ENCODE measurements at places on chromosomes 11 and 22. TPM values are rescaled to one million over a fixed set of nuclear protein-coding genes. Genes with fewer than 3 reads are reported as not detected.

Gene JAM3
- 102 TPM for total RNA-seq

Gene ELF5
- not detected for total RNA-seq

Gene TRIM51
- not detected for total RNA-seq

Gene TFIP11
- 43.2 TPM for total RNA-seq

Gene MFNG
- not detected for total RNA-seq

Gene TMEM126A
- 87.2 TPM for total RNA-seq

Gene NCAPH2
- 36.4 TPM for total RNA-seq

Gene MRGPRF
- total RNA-seq, result 6.3 TPM

Gene KCNJ1
- not detected for total RNA-seq

Gene TSPAN18
- 0.36 TPM for total RNA-seq

Gene BAIAP2L2
- 0.28 TPM for total RNA-seq

Gene KCNQ1
- not detected for total RNA-seq

Gene LARGE2
- not detected for total RNA-seq

Gene SHANK2
- 1.6 TPM for total RNA-seq

Gene CFAP68
- total RNA-seq, result 10.2 TPM

Gene PHETA2
- 6.1 TPM for total RNA-seq

Gene FOLR1
- not detected for total RNA-seq

Gene OR5P2
- 0.28 TPM for total RNA-seq

Gene MS4A7
- not detected for total RNA-seq

Gene KCNJ5
- not detected for total RNA-seq

Gene PRR33
- total RNA-seq, result not detected

Gene RGL4
- total RNA-seq, result not detected

Gene GGTLC2
- not detected for total RNA-seq

Gene CCT8L2
- not detected for total RNA-seq

Gene PLEKHB1
- total RNA-seq, result 0.36 TPM

Gene OR8G1
- total RNA-seq, result not detected

Gene BEST1
- 0.90 TPM for total RNA-seq

Gene NRXN2
- total RNA-seq, result 0.18 TPM

Gene HSCB
- total RNA-seq, result 5.4 TPM

Gene C1QTNF4
- total RNA-seq, result not detected

Gene KRTAP5-4
- total RNA-seq, result not detected

Gene KRTAP5-7
- not detected for total RNA-seq

Gene ARAP1
- 38.0 TPM for total RNA-seq

Gene GUCY1A2
- total RNA-seq, result under 0.01 TPM

Gene LRRN4CL
- total RNA-seq, result 0.36 TPM

Gene RFPL3
- total RNA-seq, result not detected

Gene CCDC87
- total RNA-seq, result 0.18 TPM

Gene TRIM48
- not detected for total RNA-seq

Gene LRRC74B
- not detected for total RNA-seq

Gene B4GALNT4
- total RNA-seq, result 6.1 TPM

Gene SIAE
- total RNA-seq, result 4.7 TPM

Gene DLG2
- 0.36 TPM for total RNA-seq

Gene OR10A2
- not detected for total RNA-seq

Gene CD3G
- not detected for total RNA-seq

Gene MPZL3
- total RNA-seq, result 0.36 TPM

Gene RAB38
- 6.5 TPM for total RNA-seq

Data from IMR-90 (cell line).